Panc1 (cell line): ENCODE measurements at places on chromosomes 5 and 9.
A peak's percentile ranks its signal among the peaks of the same experiment; 100 is the strongest.

DNA sequence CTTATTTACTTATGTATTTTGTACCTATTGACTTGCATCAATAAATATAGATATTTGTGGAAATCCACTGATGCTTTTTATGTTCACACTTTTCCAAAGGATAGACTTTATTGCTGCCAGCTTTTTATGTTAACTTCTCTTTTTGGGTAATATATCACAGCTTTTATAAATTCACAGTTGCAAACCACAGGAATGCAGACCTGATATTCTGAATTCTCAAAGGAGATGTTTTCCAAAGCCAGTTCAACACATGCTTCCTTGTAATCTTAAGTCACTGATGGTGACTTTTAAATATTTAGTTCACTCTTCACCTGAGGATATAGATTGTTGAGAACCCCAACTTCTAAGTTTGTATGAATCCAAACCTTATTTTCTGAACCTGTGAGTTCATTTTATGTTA lies 223.4 kb upstream of the PRR16 start:
- no peak overlapping the region for H3K27ac ChIP-seq
- DNase-seq, result no peak
- no peaks in the 10 kb centered on the region for H3K27me3 ChIP-seq
- H3K4me1 ChIP-seq, result no peaks in the 10 kb centered on the region
- H3K36me3 ChIP-seq, result no peaks in the 10 kb centered on the region

DNA sequence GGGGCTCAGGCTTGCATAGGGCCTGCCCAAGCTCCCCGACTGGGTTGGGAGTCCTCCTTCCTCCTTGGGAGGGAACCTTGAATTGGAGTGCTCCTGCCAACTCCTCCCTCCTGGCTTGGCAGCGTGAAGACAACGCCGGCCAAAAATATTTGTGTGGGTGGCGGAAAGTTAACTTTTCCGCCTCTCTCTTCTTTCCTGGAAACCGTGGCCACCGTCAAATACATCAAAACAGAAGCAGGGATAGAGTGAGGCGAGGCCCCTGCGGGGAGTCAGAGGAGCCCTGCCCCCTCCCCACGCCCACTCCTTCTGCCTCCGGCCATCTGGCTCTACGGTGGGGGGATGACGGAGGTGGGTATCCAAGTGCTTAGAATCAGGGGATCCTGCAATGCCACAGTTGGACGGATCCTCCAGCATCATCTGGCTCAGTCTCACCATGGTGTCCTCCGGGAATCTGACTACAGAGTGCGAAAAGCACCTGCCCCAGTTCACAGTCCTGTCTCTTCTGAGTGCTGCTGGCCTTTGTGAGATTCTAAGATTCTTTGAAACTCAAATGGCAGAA lies 25.2 kb upstream of the SYNPO start:
- no peaks in the 10 kb centered on the region for H3K27me3 ChIP-seq
- no peak for DNase-seq
- peaks cover 39% of the 10 kb centered on the region for H3K4me1 ChIP-seq
- no peaks in the 10 kb centered on the region for H3K36me3 ChIP-seq
- H3K27ac ChIP-seq, result peak overlapping the region; percentile 48; the same call in 1 of the 2 replicates
- no peak overlapping the region for H3K4me3 ChIP-seq

GRCh38 chr5:166102947-166103346 lies 2188.5 kb upstream of the WWC1 start:
- no peak for DNase-seq
- no peaks in the 10 kb centered on the region for H3K27me3 ChIP-seq
- H3K27ac ChIP-seq, result no peak overlapping the region
- no peak overlapping the region for H3K4me3 ChIP-seq
- no peaks in the 10 kb centered on the region for H3K4me1 ChIP-seq

GRCh38 chr9:130193103-130193502 lies 20.9 kb downstream of the NCS1 start:
- DNase-seq, result no peak
- H3K27ac ChIP-seq, result no peak overlapping the region
- peaks cover 4% of the 10 kb centered on the region for H3K4me1 ChIP-seq

- H3K27ac ChIP-seq, result no peak overlapping the region
- H3K36me3 ChIP-seq, result no peaks in the 10 kb centered on the region
- no peak overlapping the region for H3K4me3 ChIP-seq
- no peak for DNase-seq
These were observed 16.8 kb downstream of the SERINC5 start for GRCh38 chr5:80238778-80239679.

- H3K4me1 ChIP-seq, result no peaks in the 10 kb centered on the region
- H3K4me3 ChIP-seq, result no peak overlapping the region
These were observed 18.4 kb downstream of the AP3B1 start for GRCh38 chr5:78275998-78276543.

GRCh38 chr5:10594591-10595210 lies 30.8 kb downstream of the ANKRD33B start:
- H3K27me3 ChIP-seq, result no peaks in the 10 kb centered on the region
- peaks cover 43% of the 10 kb centered on the region for H3K4me1 ChIP-seq
- no peak for DNase-seq
- no peak overlapping the region for H3K4me3 ChIP-seq
- H3K27ac ChIP-seq, result peak overlapping the region; percentile 81

DNA sequence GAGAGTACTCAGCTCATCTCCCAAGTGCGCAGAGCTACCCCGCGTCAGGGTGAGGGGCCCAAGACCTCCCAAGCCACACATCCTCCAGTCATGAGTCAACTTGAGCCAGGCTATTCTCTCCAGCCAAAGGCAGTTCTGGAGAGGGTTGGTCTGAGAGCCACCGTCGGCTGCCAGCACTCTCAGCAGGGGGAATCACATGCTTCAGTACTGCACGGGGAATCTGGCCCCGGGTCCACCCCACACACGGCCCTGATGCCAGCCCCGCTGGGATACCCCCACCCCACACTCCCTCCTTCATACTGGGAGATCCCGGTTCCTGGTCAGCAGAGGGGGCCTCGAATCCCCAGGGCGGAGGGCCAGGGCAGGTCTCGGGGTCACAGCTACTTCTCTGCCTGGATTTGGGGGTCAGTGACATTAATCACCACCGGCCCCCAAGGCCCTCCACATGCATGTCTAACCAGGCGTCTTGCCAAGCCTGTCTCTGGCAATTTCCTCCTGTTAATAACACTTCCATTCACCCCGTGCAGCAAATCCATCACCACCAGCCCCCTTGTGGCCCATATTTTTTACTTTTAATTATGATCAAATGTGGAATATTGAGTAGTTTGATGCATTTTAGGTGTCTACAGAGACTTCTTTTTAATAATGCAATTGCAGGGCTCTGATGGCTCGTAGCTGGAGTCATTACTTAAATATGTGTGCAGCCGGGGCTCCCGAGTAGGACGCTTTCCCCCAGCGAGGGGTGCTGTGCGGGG lies 102.9 kb upstream of the PPP1R26 start:
- DNase-seq, result no peak
- no peaks in the 10 kb centered on the region; the same call in 1 of the 2 replicates for H3K27me3 ChIP-seq
- no peaks in the 10 kb centered on the region for H3K4me1 ChIP-seq
- H3K36me3 ChIP-seq, result no peaks in the 10 kb centered on the region
- H3K27ac ChIP-seq, result no peak overlapping the region
- H3K4me3 ChIP-seq, result no peak overlapping the region

GRCh38 chr5:83562791-83563557 lies 91.4 kb downstream of the VCAN start:
- H3K27me3 ChIP-seq, result peaks cover 8% of the 10 kb centered on the region
- no peak overlapping the region for H3K27ac ChIP-seq
- no peak for DNase-seq
- no peaks in the 10 kb centered on the region for H3K4me1 ChIP-seq
- no peak overlapping the region for H3K4me3 ChIP-seq
